ENCODE measurements at places on chromosomes 7 and 10.

DNA sequence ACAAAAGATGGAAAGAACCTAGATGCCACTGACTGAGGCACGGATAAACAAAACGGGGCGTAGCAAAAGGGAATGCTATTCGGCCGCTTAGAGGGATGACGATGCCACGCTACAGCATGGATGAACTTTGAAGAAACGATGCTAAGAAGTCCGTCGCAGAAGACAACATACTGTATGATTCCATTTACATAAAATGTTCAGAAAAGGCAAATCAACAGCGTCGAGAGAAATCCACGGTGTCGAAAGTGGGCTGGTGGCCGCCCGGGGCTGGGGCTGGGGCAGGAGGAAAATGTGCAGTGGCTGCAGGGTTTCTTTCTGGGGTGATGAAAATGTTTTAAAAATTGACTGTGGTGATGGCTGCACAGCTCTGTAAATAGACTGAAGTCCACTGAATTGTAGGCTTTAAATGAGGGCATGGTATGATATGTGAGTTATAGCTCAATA lies 24.1 kb downstream of the GNA12 start:
- DNase-seq = no peak

DNA sequence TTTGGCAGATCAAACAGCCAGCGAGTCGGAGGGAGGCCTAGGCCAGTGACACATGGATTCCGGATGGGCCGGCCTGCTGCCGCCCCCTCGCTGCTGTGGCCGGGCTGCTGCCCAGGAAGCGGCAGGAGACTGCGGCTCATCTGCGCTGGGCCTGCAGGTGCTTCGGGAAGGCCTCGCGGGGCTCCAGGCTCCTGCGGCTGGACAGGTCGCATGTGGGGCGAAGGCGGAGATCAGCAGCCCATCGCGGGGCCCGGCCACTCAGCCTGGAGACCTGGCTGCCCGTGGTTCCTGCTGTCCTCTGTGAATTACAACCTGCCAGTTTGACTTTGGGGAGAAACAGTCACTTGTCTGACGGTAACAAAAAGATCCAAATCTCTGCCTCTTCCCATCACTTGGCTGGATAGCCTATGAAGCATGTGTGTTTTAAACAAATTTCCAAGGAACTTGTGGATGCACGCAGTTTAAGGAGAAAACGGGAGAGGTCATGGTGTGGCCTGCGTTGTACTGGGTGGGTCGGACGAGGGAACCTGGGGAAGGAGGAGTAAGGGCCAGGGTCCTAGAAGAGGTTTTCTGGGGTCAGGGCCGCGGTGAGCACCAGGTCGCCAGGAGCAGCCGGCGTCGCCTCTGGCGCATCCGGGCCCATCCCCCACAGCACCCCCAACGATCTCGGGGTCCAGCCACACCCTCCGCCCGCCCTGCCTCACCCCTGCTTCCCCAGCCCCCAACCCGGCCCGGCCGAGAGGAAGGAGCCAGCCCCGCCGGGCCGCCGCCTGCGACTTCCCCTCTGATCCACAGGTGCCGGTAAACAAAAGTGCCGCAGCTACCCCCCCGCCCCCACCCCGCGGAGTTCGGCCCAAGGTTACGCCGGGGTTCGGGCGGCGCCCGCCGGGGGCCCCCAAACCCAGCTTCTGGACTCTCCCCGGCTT lies 1.6 kb downstream of the SPOCK2 start:
- DNase-seq = no peak

DNA sequence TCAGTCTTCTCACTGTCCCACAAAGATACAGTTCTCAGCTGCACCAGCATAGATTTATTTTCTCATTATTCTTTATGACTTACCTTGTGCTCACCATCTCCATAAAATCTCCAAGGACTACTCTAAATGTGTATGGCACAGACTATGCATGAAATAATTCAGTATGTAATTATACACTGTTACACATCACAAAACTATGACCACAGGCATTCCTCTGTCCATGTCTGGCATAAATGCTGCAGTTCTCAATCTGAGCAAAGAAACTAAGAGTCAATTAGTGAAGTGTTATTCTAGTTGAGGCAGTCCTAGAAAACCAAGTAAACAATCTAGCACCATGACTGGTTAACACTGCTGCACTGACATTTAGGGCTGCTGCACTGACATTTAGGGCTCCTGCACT lies 2.7 kb downstream of the CYCS start:
- no peak for DNase-seq

GRCh38 chr7:124318721-124319450 lies 286.0 kb upstream of the TMEM229A start:
- DNase-seq = no peak

DNA sequence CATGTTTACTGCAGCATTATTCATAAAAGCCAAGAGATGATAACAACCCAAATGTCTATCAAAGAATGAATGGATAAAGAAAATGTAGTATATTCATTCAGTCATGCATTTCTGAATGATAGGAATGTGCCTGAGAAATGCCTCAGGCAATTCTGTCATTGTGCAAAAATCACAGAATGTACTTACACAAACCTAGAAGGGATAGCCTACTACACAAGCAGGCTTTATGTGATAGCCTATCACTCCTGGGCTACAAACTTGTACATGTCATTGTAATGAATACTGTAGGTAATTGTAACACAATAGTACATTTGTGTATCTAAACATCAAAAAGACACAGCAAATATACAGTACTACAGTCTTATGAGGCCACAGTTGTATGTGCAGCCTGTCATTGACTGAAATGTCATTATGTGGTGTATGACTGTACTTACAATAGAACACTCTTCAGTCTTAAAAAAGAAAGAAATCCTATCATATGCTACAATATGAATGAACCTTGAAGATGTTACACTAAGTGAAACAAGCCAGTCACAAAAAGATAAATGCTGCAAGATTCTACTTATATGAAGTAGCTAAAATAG lies 141.8 kb upstream of the GPR22 start:
- DNase-seq = no peak

DNA sequence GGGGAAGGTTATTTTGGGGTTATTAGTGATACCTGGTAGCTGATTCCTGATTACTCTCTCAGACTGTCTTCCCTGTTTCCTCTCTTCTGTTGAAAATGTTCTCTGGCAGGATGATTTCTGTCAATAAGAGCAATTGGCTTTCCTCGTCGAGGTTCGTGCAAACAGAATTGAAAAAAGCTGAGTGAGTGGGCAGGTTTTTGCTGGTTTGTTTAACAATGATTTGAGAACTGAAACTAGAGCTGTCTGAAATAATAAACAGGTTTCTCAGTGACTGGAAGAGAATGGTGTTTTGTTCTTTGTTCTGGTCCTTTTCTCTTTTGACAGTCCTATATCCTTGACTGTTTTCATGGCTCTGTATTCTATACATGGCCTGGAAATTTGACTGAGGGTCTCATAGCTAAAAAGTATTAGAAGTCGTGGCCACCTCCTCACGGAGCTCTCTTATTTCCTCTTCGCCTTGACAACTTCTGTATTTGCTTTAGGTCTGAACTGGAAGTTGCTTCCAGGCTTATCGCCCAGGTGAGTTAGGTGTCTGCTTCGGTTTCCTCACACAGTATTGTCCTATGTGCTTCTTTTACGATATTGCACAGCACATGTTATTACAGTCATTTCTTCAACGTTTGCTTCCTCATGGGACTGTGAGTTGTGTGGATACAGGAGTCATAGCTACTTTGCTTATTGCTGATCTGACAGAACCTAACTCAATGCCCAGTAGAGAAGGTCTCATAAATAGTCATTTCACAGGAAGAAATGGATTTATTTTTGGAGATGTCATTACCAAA lies 403.6 kb downstream of the NRG3 start:
- DNase-seq = no peak

GRCh38 chr10:123573236-123574108 lies 92.7 kb upstream of the GPR26 start:
- DNase-seq = no peak

- no peak for DNase-seq
Observed at GRCh38 chr10:31112961-31113360, 81.3 kb upstream of the ZNF438 start.

DNA sequence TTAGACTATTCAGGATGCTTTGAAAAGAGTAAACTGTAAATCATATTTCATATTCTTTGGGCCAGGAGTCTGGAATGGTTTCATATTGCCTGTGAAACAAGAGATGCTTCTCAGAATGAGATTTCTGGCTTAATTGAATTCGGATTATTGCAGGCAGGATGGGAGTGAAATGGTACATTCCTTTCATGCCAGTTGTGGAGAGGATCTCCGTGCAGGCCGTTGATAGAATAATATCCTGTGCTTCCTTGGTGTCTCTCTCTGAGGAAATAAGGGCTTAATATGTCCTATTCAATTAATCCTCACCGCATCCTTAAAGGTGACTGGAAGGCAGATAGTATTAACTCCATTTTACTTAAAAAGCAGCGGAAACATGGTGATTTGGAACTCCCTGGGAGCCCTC lies 56.6 kb downstream of the CUX1 start:
- no peak for DNase-seq

- no peak for DNase-seq
Observed at GRCh38 chr10:77446700-77447099, 190.9 kb downstream of the KCNMA1 start.

DNA sequence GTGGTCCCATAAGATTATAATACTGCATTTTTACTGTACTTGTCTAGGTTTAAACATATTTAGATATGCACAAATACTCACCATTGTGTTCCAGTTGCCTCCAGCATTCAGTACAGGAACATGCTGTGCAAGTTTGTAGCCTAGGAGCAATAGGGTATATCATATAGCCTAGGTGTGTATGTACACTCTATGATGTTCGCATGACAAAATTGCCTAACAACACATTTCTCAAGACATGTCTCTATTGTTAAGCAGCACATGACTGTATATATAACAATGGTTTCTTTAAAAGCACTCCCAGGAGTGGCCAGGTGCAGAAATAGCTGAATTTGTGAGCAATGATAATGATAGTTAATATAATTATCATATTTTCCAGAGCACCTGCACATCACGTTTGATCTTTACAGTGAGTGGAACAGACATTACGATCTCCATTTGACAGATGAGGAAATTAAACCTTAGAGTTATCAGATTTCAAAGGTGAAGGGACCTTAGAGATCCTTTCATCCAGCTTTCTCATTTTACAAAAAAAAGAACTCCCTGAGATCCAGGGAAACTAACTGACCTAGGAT lies 99.2 kb upstream of the PDCD4 start:
- DNase-seq = no peak

DNA sequence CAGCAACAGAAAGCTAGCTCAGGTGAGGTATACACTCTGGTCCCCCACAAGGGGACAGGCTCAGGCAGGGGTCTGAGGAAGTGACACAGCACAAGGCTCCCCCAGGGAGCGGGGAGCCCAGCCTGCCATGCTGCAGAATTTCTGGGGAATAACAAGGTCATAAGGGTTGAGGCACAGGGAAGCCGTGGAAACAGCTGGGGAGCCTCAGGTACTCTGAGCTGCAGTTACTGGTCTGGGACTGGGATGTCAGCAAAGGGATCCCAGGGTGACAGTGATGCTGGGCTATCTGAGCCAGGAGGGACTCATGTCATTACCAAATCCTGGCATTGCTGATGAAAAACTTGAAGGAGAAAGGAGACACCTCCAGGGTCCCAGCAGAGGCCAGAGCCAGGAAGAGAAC lies 64.4 kb upstream of the NANOS1 start:
- DNase-seq = no peak

DNA sequence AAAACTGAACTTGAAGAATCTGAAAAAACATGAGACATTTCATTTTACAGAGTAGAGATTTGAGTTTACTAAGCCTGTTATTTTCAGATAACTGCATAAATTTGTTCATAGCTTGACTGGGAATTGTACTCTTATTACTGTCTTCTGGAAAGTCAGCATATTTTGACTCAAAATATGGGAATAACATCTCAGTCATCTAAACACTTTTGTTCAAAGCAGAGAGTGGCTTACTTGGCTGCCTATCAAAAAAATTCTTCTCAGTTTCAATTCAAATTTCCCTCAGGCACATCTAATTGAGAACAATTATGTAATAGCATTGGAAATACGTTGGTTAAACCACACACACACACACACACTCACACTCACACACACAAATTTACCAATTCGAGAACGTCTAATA lies 384.6 kb downstream of the ARL4A start:
- no peak for DNase-seq

DNA sequence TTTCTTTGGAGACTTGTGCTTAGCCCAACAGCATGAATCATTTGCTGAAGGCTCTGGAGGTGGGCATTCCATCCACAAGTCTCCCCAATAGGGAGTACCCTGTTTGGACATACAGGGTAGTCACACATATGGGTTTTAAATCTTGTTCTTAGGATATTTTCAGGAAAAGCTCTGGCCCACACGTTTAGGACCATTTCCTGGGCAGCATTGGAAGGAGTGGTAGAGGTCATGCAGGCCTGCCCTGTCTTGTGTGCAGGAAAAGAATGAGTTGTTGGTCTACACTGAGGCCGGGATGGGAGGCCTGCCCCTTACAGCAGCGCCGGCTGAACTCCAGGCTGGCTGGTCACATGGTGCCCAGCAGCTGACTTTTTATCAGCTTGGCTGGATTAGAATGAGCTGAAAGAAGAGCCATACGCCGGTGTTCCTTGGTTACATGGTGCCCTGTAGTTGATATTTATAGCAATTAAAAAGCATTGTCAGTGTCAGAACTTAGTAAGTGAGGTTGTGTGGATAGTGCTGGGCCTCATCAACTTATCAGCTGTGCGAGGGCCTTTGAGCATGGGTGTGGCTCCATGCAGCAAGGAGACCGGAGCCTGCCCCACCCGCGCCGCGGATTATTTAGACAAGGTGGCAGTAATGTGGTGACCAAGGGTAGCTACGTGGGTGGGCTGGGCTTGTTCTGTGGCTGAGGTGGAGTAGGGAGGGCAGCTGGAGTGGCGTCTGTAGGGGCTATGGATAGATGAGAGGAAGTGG lies 28.6 kb downstream of the OGDH start:
- DNase-seq = no peak

DNA sequence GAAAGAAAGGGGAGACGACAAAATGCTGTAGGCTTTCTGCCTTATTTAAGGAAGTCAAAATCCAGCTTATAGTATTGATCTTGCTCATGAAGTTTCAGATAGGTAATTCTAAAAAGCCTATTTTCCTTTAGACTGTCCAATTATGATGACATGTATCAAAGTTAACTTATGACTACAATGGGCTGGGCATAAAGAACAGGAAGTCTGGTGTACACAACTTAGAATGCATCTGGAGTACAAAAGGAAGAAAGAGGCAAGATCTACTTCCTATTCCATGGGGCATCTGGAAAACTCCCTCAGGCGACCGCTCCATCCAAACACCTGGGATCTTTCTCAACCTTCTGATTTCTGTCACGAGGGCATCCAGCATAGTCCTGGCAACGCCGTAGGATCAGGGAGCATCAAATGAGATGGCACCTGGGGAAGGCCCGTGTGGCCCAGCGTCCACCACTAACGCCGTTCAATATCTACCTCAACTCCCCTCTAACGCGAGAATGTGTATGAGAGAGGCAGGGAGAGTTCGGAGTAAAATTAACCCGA lies 512 bp downstream of the FAM24B start:
- no peak for DNase-seq

GRCh38 chr7:82729172-82730030 lies 285.8 kb upstream of the CACNA2D1 start:
- no peak for DNase-seq

DNA sequence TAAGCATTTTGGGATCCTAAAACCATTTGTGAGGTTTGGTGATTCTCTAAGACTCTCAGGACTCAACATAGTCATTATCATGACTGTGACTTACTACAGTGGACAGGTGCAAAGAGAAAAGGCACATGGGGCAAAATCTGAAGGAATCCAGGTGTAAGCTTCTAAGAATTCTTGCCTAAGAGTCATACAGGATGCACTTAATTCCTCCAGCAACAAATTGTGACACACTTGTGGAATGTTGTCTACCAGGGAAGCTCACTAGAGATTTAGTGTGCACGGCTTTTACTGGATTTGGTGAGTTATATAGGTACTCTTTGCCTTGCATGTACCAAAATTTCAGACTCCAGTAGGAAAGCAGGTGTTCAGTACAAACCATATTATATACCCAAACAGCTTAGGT lies 47.9 kb downstream of the WAC start:
- no peak for DNase-seq

All from GM12878 (cell line).